ENCODE measurements at places on chromosomes 2 and 18. TPM values are rescaled to one million over a fixed set of nuclear protein-coding genes. Genes with fewer than 3 reads are reported as not detected.

DNA sequence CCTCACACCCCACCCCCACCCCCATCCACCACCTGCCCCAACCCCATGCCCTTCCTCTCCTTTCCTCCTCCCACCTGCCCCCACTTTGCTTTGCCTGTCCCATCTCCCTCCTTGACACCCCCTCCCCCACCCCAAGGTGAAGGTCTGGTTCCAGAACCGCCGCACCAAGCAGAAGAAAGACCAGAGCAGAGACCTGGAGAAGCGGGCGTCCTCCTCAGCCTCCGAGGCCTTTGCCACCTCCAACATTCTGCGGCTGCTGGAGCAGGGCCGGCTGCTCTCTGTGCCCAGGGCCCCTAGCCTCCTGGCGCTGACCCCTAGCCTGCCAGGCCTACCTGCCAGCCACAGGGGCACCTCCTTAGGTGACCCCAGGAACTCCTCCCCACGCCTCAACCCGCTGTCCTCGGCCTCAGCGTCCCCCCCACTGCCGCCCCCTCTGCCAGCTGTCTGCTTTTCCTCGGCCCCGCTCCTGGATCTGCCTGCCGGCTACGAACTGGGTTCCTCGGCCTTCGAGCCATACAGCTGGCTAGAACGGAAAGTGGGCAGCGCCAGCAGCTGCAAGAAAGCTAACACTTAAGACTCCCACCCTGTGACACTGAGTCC is 3.0 kb upstream of the ATP6V1B1 start:
- no peak for DNase-seq

DNA sequence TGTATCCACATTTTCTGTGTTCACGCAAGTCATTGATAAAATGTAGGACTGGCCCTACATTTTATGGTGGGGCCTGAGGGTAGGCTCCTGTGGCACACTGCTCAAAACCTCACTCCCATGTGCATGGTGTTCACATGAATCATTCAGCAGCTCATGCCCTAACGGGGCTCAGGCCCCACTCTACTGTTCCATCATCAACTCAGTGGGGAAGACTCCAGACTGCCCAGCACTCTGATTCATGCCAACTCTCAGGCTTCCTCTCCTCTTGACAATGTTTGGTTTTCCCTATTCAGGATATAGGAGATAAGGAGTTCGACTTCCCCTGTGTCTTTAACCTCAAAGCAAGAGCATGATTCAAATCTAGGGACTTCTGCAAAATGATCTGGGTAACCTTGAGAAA is 92.0 kb upstream of the BOD1L2 start:
- no peak for DNase-seq

GRCh38 chr2:70709275-70710037 is 58.5 kb downstream of the ADD2 start:
- no peak for DNase-seq

GRCh38 chr2:190342611-190343010 is 778 bp upstream of the INPP1 start:
- DNase-seq: no peak

DNA sequence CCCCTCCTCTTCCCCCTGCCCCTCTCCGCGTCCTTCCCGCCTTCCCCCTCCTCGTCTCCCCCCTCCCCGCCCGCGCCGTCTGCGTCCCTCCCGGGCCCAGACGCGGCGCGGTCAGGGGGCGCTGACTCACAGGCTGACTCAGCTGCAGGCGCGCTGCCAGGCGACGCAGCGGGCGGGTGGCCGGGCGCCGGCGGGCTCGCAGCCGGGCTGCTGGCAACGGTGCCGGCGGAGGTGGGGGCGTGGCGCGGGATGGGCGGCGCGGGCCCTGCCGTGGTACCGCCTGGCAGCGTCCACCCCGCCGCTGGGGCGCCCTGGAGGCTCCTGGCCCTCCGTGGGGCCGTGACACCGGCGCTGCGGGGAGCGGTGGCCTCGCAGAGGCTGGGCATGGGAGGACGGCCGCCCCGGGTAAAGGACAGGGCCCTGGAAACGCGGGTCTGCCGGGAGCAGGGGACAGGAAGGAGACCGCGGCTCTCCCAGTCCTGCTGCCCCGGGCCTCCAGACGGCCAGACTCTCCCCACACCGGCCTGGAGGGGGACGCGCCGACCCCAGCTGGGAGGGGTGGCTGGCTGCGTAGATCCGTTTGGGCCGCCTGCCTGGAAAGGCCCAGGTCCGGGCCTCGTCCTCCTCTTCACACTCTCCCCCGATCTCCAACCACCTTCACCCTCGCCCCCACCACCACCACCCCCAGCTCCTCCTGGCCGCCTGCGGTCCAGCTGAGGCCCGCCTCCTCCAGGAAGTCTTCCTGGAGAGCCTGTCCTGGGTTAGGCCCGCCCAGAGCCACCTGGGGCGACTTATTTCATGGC is 10.0 kb upstream of the PROC start:
- peak; percentile 92 for DNase-seq

DNA sequence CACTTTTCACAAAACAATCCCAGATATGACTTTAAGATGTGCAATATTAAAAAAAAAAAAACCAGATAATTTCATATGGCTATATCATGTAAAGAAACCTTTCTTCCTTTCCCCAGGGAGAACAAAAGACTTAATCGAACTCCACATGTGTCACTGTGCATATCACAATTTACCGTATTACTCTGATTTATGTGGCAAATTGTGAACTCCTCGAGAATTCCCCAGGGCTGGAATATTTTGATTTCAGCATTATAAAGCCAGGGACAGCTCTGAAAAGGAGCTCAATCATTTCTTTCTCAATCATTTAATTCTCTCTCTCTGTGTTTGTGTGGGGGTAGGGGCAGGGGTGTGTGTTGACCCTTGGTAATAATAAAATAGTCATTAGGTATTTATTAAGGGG is 165.8 kb downstream of the TDRD15 start:
- DNase-seq: no peak

DNA sequence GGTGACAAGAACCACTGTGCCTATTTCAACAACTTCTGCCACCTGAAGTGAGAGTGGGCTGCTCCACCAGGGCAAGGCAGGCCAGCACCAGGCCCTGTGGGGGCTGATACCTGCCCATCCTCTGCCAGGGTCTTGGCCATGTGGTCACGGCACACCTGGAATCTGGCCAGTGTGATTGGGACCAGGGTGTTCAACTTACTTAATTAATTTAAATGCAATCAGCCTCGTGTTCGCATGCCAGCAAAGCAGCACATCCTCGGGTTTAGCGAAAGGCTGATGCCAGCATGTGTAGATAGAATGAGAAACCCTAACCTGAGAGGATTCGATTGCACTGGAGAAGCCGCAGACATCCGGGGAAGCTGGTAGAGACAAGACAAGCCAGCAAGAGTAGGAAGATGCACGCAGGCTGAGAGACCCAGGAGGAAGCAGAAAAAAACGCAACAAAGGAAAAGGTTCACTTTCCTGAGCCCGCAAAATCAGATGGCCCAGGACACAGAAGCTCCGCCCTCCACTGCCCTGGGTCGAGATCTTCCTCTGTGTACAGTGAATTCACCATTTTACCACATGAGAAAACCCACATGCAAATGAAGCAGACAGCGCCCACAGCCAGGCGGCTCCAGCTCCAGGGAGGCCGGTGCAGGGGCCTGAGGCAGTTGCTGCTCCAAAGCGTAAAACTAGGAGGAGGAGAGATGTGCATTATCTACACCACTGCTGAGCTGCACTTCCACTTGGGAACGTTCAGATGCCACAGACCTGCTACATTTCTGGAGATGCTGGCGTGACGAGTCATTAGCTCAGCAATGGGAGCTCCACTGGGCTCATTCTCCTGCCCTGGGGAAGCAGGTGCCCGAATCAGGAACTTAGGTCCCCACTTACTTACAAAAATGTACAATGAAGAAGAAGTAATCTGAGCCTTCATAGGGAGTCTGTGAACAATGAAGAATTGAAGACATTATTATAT is 92.1 kb downstream of the TMEM18 start:
- no peak for DNase-seq

DNA sequence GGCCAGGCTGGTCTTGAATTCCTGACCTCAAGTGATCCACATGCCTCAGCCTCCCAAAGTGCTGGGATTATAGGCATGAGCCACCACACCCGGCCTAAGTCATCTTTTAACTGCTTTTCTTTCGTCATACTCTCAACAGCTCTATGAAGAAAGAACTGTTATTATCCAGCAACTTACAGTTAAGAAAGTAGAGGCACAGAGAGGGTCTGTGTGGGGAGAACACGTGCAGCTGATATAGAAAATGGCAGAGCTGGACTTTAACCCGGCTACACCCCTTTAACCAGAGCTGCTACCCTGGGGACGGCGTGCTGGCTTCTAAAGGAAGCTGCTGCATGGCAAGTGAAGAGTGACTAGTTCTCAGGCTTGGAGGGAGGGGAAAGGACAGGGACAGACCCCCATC is 25.5 kb downstream of the IGFBP2 start:
- no peak for DNase-seq

DNA sequence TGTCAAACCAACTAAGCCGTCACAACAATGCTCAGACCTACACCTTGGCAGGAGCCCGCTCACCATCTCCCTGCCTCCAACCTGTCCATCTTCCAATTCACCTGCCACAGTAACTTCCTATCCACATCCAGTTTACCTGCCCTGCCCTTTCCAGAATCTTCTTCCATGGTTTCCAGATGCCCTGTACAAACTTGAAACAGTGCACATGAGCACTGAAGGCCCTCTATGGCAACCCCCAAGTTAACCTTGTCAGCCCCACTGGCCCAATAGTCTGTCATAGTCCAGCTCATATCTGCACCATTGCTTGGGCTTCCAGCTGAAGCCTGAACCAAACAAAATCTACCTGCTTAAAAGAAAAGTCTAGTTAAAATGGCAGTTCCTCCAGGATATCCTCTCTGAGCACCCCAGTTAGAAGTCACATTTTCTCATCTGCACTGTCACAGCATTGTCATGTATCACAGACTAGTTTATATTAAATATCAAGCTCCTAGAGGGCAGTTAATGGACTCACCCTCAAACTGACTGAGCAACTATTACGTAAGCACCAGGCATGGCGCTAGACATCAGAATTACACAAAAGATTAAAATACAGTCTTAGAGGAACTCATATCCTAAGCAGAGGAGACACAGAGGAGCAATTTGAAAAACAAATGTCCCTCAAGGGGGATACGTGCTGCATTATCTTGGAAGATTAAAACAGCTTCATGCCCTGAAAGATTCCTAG is 11.6 kb downstream of the NFE2L2 start:
- DNase-seq: no peak

GRCh38 chr2:25473131-25473530 is 131.4 kb upstream of the DNMT3A start:
- no peak for DNase-seq

GRCh38 chr2:85254540-85255300 is 73.1 kb downstream of the TGOLN2 start:
- no peak for DNase-seq

DNA sequence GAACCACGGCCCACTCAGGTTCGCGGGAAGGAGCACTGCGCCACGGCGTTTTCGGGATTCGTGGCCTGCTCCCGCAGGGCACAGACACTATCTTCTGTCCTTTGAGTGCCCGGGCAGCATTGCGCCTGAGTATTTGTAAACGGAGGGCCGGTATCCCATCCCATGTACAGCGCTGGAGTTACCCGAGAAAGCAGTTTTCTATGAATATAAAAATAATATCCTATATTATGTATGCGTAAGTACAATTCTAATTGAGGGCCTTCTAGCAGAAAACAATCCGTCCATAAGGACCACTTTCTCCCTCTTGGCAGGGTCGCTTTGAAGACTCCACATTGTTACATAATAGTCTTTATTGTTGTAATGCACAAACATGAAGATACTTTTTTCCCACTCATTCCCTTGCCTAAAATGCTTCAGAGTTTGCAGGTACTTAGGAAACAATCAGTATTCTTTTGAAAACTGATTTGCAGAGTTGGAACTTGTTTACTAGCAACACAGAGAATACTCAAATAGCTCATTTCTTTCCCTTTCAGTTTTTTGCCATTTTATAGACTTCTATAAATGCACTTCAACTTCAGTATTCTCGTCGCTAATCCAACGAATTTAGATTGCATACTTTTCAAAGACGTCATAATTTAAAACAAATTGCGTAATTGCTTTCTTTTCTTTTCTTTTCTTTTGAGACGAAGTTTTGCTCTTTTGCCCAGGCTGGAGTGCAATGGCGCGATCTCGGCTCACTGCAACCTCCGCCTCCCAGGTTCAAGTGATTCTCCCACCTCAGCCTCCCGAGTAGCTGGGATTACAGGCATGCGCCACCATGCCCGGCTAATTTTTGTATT is 1.0 kb upstream of the REV1 start:
- DNase-seq: no peak

GRCh38 chr2:134634054-134634753 is 84.6 kb downstream of the TMEM163 start:
- no peak for DNase-seq

DNA sequence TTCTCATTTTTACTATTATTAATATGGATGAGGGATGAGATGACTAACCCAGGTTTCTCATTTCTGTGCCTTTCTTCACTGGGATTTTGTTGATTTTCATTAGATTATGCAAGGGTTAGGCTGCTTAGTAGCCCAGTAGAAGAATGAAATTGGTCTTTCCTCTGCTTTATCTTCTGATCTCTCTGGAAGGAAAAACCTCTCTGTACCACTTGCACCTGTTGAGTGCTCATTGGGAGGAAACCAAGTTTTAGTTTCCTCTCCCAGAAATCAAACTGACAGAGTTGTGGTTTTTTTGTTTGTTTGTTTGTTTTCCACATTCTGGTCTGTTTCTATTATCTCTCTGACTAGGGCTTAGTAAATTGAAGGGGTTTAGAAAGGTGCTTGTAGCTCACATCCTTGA is 60.8 kb downstream of the KIAA1328 start:
- no peak for DNase-seq

DNA sequence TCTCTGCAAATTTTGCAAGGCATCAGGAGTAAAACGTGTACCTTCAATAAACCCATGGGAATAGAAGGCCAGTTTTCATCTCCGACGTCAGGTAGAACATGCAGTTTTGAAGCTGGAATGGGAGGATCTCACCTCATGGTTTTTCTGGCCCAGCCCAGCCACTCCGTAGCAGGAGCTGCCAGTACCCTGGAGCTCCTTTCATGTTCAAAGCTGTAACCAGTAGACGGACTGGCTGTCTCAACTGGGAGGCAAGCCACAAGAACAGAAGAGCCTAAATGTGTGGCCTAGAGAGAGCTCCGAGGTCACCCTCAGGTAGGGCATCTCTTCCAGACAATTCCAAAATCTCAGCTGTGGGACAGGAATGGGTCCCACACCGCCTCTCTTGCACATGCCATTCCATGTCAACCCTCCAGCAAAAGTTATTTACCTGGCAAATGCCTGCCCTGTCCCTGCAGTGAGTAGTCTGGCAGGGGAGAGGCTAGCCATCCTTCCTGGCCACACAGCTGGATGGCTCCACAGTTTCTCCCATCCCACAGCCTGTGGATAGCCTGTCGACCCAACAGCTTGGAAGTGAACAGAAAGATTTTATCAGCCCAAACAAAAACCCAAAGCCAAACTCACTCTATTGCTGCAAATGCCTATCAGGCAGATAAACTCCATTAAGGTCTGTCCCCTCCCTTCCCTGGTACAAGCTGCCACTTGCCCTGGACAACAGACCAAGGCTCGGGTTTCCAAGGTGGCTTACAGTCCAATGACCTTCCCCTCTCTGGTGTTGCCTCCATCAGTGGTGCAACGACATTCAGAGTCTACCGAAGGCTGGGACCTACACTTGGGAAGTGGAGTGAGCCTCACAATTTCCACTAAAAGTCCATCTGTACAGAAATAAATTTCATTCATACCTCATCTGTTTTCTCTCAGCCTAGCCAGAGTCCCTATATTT is 27.8 kb downstream of the CRACDL start:
- no peak for DNase-seq

Gene OTOF
- total RNA-seq: not detected

Gene ACMSD
- total RNA-seq: not detected

Gene AOX1
- 3.6 TPM for total RNA-seq

Gene SH3RF3
- 7.9 TPM for total RNA-seq

Gene KLF7
- 24.2 TPM for total RNA-seq

Gene RAPGEF4
- 3.7 TPM for total RNA-seq

Gene GALR1
- total RNA-seq: 0.05 TPM

Gene KLHL14
- total RNA-seq: not detected

Gene TMEFF2
- 0.16 TPM for total RNA-seq

Data from left ventricle myocardium inferior (tissue), 1 donor.